ENCODE measurements at places on chromosomes 16 and 17.

- DNase-seq = no peak
Measured at GRCh38 chr16:85231959-85232358, 119.7 kb upstream of the CIBAR2 start.

GRCh38 chr16:30921748-30922419 lies 1.5 kb upstream of the FBXL19 start:
- DNase-seq = peak; percentile 97

GRCh38 chr17:7478276-7479212 lies 887 bp downstream of the ZBTB4 start:
- peak; percentile 41 for DNase-seq

GRCh38 chr17:51668155-51668962 lies 408.0 kb downstream of the UTP18 start:
- DNase-seq = no peak

DNA sequence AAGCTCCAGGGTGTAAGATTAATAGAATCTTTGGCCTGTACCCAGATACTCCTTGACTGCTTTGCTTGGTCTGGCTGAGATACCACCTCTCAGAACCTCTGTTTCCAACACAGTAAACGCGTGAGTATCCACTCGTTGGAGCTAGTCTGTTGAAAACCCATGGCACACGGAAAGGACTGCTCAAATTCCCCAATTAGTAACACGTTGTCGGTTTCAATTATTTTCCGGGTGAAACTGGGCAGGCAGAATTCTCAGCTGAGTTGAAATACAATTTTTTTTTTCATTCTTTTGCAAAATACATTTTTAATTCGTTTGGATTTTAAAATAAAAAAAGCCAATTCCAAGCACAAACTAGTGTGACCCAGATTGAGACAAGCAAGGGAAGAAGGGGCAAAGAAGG lies 120.5 kb downstream of the MAF start:
- no peak for DNase-seq

DNA sequence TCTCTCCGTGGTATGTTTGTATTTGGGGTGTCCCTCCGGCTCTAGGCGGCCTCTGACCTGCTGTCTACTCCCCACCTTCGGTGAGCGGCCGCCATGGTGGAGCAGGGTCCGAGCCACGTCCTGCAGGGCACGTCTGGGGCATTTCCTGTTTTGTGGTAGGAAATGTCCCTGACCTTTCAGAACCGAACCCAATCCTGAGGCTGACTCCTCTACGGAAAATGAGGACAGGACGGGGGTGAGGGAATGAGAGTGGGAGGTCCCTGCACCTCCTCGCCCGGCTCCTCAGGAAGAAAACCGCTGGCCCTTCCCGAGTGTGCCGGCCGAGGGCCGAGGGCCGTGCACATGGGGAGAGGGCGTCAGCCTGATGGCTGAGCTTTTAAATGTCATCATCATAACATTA lies 45.8 kb downstream of the WDR45B start:
- no peak for DNase-seq

GRCh38 chr16:22739077-22739476 lies 74.9 kb upstream of the HS3ST2 start:
- DNase-seq = no peak

DNA sequence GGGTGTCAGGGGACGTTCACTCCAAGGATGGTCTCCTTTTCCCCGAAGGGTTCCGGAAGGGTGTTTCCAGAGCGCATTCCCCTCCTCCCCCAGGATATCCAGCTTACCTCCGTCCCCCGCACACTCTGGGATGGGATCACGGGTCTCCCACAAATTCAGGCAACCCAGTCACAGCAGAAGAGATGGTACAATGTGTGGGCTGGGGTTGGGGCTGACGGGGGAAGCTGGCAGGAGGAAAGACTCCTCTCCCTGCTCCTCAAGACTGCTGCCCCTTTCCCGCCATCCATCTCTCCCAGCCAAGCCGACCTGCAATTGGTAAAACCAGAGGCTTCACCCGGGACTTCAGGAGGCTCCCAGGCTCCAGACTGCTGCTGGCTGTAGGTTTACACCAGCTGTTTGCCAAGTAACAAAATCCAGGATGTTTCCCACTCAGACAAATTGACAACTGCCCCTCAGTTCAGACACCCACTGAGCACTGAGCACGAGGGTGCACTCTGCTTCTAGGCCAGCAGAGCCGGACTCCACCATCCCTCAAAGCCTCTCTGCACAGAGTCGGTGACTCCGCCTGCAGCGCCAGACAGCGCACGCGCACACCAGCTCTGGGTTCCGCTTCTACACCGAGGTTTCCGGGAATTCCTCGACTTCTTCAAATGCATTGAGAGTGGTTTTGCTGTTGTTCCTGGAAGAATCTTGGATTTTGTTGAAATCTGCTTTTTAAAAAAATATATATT lies 37.7 kb downstream of the ASPA start:
- no peak for DNase-seq

GRCh38 chr17:74332017-74332650 lies 6.1 kb downstream of the KIF19 start:
- DNase-seq = no peak

- DNase-seq = no peak
Measured at GRCh38 chr17:34151102-34151501, 104.0 kb upstream of the CCL2 start.

GRCh38 chr16:78205506-78205905 lies 106.1 kb downstream of the WWOX start:
- no peak for DNase-seq

DNA sequence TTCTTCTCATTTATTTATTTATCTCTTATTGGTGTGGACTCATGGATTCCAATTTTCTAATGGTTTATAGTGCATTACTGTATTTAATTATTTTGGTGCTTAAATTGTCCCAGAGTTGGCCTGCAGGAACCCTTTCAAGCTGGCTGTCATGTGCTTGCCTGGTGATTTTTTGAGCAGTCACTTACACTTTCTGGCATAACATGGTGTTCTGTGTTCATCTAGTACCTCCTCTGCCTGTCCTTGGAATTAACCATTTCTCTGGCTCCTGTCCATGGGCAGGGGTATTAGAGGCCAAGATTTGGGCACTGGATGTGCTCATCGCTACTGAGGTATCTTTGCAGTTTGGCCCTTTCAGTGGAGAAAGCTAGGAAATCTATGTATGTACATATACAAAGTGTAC lies 67.0 kb downstream of the CLEC16A start:
- DNase-seq = no peak

DNA sequence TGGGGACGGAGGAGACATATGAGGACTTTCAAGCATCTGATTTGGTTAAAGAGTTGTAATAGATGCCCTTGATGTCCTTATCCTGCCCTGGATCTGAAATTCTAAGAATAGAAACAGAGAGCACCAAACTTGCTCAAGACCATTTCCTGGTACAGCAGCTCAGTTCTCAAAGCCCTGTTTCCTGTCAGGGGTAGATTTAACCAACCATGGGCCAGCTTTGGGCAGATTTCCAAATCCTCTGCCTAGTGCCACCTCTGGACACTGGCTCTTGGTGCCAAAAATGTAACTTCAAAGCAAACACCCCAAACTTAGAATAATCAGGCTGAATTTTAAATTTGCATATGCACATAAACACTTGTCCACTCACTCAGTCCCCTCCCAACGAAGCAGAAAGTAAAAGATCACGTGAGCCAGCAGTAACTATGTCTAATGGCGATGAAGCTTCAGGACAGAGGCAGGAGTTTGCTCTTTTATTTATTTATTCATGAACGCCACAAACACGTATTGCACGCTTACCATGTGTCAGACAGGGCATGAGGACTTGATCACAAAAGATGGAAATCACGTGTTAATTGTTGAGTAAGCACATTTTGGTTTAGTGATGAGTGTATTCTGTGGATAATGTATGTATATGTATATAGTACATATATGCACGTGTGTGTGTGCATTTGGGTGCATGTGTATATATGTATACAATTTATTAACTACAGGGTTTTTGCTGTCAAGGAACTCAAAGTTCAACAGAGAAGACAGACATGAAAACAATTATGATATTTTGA lies 23.1 kb upstream of the SDK2 start:
- DNase-seq = no peak

DNA sequence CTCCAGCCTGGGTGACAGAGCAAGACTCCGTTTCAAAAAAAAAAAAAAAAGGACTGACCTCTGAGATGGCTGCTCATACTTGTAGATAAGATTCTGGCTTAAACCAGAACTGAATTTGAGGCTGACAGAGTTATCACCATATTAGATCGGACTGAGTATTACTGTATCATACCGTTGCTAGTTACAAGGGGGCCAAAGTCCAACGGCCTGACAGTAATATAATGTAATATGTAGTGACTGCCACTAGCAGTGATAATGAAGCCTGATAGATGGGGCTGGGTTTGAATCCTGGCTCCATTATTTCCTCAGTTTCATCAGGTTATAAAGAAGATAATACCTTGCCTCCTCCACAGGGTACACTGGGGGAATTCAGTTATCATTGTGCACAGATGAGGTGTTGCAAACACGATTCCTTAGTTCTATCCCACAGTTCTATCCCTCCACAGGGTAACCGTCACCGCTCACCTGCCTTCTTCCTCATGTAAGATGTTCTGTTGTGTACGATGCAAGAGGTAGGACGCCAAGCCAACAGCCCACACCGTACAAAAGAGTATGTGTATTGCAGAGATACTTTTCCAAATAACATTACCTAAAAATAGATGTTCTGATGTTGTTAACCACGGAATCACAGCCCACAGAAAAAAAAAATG lies 5.2 kb downstream of the TMEM220 start:
- no peak for DNase-seq

DNA sequence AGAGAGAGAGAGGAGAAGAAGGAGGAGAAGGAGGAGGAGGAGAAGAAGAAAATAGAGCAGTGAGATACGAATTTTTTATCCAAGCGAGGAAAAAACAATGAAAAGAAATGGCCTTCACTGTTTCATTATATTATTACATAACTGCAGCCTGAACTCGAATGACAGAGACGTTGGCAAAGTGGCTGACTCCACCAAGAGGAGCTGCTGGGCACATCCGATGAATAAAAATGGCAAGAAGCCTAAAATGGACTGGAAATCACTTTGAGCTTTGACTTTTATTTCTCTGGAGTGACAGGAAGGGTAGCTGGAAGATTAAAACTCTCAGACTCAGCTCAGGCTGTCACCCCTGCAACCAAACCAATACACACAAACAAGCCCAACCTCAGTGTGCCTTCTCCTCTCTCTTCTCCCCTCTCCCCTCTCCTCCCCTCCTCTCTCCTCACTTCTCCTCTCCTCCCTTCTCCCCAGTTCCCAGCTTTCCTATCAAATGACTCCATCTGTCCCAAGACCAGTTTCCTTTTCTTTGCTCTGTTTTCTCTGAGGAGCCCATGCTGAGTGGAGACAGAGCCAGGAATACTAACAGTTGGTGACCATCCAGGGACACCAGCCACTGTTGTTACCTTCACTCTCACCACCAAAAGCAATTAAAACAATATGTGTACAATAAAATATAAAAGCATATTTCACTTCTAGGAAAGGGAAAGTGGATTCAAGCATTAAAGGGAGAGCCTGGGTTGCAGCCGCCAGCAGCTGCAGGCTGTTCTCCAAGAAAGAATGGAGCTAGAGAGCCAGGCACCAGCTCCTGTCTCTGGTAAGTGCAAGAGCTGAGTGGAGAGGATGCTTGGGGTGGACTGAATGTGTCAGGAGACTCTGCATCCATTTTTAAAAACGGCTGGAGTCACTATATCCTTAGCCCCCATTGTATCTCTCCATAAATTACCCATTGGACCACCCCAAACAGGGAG lies 51.2 kb downstream of the SOX9 start:
- no peak for DNase-seq

DNA sequence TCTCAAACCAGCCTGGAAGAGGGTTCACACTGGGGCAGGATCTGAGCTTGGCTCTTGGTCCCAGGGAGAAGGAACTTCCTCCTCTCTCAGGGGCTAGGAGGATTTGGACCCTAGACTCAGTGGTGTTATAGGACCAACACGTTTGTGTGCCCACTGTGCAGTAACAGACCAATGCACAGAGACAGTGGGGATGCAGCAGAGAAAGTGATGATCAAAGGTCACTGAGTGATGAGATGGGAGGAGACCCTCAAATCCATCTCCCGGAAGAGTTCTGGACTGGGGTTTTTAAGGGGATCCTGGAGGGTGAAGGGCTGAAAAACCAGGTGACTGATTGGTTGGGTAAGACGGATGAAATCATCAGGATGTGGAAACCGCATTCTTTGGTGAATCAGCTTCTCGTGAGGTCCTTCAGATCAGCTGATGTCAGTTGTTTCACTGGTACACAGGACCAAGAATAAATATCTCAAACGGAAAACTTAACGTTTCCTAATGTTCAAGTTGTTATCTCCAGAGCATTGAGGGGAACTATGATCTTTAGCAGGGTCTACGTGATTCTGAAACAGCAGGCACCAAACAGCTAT lies 3.3 kb upstream of the VAC14 start:
- no peak for DNase-seq

GRCh38 chr17:79035686-79036085 lies 11.7 kb downstream of the C1QTNF1 start:
- DNase-seq = no peak

- no peak for DNase-seq
Measured at GRCh38 chr17:39376434-39376833, 25.0 kb downstream of the FBXL20 start.

- DNase-seq = no peak
Measured at GRCh38 chr17:42414704-42415409, 8.2 kb downstream of the CAVIN1 start.

DNA sequence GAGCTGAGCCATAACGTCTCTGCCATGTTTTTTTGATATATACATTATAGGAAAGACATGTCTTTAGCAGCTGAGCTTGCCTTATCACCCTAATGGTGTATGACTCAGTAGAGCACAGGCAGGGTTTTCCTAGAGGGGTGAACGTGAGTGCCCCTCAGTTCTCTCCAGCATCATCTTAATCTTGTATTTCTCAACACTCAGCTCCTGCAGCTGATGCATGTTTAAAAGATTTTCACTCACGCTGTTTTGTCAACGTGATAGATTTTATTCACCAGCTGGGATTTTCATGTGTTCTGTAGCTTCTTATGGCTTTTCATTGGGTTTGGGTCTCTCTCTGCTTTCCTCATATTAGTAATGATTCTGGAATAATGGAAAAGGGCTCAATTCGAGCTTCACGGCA lies 186.0 kb upstream of the PMFBP1 start:
- no peak for DNase-seq

- no peak for DNase-seq
Measured at GRCh38 chr16:76335180-76335974, 58.2 kb downstream of the CNTNAP4 start.

DNA sequence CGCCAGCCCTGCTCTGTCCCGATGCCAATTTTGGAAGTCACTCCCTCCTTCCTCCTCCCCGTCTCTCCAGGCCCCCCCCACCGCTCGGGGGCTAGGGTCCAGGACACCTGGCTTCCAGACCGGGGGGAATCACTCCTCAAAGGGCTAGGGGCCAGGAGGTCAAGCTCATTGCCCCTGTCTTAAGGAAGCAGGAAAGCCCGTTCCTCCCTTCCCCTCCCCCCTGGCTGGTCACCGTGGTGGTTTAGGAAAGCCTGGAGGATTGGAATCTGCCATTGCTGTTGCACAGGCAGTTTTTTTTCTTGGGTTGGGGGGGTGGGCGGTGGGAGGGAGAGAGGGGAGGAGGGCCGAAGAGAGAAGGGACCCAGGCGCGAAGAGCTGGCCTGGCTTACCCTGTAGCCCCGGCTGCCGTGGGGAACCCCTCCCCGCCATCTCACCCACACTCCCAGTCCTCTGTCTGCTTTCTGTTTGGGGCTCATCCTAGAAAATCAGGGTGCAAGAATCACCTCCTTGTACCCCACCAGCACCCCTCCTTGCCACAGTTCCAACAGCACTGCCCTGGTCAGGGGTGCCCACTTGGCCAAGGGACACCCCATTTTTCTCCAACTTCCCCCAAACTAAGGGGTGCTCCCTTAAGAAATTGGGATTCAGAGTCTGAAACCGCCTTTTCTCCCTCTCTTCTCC lies 2.9 kb upstream of the BCL6B start:
- peak; percentile 60 for DNase-seq

GRCh38 chr16:66270333-66270927 lies 96.1 kb upstream of the CDH5 start:
- peak; percentile 92 for DNase-seq
